Activated T-cell treated with anti-CD3 and anti-CD28 coated beads, Interleukin-2, amount 50 U/mL, for 72 hours (primary cell): ENCODE measurements at places on chromosomes 11 and 22. TPM values are rescaled to one million over a fixed set of nuclear protein-coding genes. Genes with fewer than 3 reads are reported as not detected.

DNA sequence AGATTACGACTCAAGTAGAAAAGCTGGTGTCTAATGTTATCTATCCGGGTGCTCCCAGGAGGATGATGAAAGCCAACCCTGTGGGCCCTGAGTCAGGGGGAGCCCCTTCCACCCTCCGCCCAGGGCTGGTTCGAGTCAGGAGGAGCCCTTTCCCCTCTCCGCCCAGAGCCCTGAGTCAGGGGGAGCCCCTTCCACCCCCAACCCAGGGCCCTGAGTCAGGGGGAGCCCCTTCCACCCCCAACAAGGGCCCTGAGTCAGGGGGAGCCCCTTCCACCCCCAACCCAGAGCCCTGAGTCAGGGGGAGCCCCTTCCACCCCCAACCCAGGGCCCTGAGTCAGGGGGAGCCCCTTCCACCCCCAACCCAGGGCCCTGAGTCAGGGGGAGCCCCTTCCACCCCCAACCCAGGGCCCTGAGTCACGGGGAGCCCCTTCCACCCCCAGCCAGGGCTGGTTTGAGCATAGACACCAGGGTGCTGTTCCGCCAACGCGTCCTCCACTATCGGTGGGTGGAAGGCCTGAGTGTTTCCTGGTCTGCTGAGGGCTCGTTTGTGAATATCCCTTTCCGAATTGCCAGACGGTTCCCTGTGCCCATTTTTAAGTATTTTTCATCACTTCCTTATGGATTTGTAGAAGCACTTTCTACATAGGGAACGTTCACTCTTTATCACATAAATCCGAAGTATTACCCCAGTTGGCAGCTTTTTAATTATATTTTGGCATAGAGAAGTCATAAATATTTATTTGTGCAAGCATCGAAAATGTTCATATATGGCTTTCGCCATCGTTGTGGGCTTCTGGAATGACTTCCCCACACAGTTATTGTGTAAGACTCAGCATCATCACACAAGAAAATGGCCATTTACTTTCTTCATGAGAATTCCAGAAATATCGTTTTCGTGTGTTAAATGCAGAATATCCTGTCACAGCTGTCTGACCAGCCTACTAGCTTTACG, 380.6 kb downstream of the BRD1 start:
- DNase-seq: peak; percentile 33

- peak; percentile 76 for DNase-seq
Observed at GRCh38 chr22:19891317-19892256, 36.9 kb upstream of the GNB1L start.

GRCh38 chr22:26581026-26581425, 8.9 kb downstream of the TPST2 start:
- DNase-seq: no peak

- DNase-seq: no peak
Observed at GRCh38 chr11:769887-770641, 7.2 kb downstream of the GATD1 start.

GLB1L2 gene
- total RNA-seq: 1.1 TPM

APOBEC3H gene
- total RNA-seq: 21.9 TPM

GRCh38 chr11:44305470-44306051, 4.4 kb downstream of the ALX4 start:
- DNase-seq: peak; percentile 59

EMID1 gene
- not detected for total RNA-seq

- DNase-seq: no peak
Observed at GRCh38 chr11:69079661-69080256, 31.0 kb downstream of the TPCN2 start.

GRCh38 chr11:67572747-67573419, 10.7 kb upstream of the GSTP1 start:
- no peak for DNase-seq

KRTAP5-7 gene
- not detected for total RNA-seq

CLCF1 gene
- 0.93 TPM for total RNA-seq

GRCh38 chr11:2726964-2727363, 27.2 kb upstream of the KCNQ1OT1 start:
- DNase-seq: no peak

DNA sequence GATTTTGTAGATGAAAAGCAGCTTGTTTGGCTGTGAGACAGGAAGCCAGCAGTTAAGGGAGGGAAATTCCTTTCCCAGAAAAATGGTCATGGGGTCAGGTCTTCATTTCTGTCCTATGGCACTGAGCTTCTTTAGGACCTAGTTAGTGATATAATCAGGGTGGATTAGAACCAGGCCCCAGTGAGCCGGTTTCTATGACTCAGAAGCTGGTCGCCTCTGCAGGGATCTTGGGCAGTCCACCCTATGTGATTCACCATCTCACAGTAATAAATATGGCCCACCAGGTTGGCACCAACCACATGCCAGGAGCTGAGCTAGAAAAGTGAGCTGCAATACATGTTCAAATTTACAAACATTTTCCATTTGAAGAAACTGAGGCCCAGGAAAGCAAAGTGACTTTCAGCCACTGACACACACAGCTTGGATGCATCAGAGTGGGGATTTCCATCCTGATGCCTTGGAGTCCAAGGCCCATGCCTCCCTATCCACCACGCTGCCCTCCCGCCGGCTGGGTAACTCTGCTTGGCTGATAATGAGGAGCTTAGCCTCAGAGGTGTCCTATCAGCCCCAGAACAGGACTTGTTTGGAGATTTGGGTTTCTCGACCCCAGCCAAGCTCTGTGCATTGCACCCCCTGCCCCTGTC, 42.0 kb downstream of the CD82 start:
- no peak for DNase-seq

MYBPC3 gene
- not detected for total RNA-seq

HOATZ gene
- not detected for total RNA-seq

DNAJC24 gene
- 20.1 TPM for total RNA-seq

SCGB1A1 gene
- not detected for total RNA-seq

DNA sequence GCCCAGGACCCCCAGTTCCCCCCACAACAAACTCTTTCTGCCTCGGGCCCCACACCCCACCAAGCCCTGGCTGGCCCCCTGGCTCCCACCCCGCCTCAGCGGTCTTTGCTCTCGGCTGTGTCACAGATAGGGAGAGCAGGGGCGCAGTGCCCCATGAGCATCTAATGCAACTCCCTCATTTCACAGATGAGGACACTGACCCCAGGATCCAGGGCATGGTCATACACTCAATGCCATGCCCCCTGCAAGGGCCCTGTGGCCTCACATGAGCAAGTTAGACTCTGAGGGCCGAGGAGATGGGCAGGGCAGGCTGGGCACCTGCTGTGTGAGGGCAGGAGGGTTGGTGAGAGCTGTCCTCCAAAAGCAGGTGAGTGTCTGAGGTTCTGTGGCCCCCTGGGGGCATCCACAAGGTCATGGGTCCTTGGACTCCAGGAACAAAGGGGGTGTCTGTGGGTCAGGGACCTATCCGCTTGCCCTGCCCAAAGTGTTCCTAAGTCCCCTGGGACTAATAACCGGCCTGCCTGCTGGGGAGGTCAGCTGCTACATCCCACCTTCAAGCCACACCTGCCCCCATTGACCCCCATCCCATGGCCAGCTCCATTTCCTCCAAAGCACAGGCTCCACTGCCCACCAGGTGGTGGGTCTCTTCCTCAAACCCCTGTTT, 2.5 kb downstream of the MIF start:
- no peak for DNase-seq

DNA sequence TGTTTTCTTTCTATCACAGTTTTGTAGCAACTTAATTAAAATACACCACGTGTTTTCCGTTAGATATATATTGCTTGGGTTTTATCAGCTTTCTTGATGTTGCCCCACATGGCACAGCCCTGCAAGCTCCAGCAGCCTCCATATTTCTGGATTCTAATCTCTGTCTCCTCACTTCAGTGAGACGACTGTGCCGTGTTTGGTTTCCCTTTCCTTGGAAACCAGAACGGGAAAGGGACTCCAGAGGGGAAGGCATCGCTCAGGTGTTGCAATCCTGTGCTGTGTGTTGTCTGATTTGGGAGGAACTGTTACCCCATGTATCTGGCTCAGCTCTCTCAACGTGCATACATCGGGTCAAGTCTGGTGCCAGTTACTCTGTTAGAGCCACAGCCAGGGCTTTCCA, 464.2 kb upstream of the B3GAT1 start:
- no peak for DNase-seq

DNA sequence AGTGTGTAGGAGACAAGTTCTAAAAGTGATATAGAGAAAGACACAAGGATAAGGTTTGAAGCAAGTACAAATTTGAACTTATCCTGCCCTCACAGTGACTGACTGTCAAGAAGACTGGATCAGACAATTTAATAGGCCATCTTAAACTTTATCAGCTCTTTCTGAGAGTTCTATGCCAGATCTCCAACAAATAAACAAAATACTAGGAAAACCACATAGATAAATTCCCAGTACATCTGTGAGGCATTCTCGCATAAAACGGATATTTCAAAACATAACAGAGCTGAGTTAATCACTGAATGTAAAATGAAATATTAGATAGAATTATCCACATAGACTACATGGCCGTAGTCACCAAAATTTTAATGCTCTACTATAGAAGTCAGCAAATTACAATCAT, 120.9 kb upstream of the LUZP2 start:
- DNase-seq: no peak

DNA sequence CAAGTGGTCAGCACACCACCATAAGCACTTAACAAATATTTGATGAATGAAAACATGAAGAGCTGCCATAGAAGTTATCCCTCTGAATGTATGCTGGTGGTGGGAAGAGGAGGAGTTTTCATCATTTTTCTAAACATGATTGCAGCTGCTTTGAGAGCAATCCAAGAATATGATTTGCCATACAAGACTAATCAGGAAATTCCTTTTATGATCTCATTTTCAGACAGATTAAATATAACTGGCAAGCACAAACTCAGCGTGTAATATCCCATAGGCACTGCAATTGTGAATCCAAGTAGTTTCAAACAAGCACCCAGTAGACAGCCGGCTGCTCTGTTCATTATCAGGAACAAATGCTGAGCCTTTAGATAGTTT, 505.7 kb upstream of the LUZP2 start:
- DNase-seq: no peak

GRCh38 chr22:17807578-17808410, 33.5 kb upstream of the BID start:
- DNase-seq: no peak

EIF3F gene
- total RNA-seq: 287 TPM

SLC5A1 gene
- total RNA-seq: not detected

GRCh38 chr11:21988477-21988876, 204.4 kb upstream of the ANO5 start:
- DNase-seq: no peak

GRCh38 chr11:46418751-46419150, 27.2 kb upstream of the CHRM4 start:
- no peak for DNase-seq

DNA sequence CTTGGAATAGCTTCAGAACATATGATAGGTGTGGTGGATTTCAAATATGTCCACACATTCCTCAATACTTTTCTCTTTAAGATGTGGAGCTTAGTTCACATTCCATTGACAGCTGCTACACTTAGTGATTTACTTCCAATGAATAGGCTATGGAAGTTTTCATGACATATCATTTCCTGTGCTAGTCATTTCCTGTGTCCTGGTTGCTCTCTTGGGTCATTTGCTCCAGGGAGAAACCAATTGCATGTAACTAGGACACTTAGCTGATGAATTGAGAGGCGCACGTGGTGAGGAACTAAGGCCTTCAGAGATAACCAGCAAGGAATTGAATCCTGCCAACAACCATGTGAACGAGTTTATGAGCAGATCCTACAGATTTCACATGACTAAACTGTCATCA, 120.9 kb downstream of the SLC17A6 start:
- DNase-seq: no peak

RIC3 gene
- 17.8 TPM for total RNA-seq

- peak; percentile 36 for DNase-seq
Observed at GRCh38 chr11:35618497-35619115, 346 bp downstream of the FJX1 start.

GRCh38 chr22:43885319-43885671, 6.5 kb downstream of the PNPLA5 start:
- no peak for DNase-seq

B3GAT1 gene
- 0.05 TPM for total RNA-seq

- peak; percentile 90 for DNase-seq
Observed at GRCh38 chr22:41998361-41999261, at the start of gene WBP2NL. TSS of gene WBP2NL (plus strand) at chr22:41998788. CDS start at chr22:41998819, 31 bp downstream.

PLAAT4 gene
- total RNA-seq: 101 TPM

DNA sequence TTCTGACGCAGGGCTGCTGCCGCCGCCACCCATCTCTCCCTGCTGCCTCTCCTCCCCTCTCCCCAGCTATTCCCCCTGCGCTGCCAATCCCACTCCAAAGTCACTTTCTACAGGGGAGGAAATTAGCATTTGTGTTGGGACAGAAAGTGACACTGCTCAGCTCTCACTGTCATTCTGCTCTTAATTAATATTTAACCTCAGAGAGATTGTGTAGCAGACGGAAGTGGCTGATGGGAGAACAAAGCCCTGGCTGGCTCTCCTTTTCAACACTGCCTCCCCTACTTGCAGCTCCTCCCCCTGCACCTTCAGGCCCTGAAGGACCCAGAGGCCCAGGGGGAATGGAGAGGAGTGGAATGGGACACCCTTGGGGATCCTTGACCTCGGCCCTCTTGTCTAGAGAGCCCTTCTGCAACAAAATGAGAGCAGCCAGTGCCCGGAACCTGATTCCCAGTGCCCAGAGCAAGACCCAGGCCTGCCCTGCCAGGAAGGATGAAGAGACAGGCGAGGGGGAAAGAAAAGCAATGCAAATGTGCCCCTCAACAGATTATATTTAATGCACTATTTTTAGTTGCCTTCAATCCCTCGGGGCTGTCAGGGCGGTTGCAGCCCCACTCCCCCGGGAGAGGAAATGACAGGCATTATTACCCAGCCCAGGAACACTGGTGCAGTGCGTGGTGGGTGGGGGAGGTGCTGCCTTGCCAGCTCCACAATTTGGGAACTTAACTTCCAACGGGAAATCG, 14.6 kb upstream of the NRGN start:
- DNase-seq: no peak

CREB3L1 gene
- not detected for total RNA-seq

DNA sequence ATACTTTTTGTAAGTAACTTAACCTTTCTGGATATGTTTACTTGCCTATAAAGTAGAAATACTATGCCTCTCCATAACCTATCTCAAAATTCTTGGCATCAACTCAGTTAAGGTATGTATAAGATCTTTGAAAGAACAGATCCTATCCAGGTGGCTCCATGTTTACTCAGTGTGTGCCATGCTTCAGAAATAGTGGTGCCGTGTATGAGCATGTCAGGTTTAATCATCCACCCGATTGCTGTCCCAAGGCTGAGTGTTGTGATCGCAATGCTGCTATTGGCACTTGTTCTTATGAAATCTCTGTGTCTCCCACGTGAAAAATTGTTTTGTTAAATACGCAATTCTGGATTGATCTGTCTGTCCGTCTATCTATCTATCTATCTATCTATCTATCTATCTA, 85.9 kb upstream of the SNX19 start:
- no peak for DNase-seq

DNA sequence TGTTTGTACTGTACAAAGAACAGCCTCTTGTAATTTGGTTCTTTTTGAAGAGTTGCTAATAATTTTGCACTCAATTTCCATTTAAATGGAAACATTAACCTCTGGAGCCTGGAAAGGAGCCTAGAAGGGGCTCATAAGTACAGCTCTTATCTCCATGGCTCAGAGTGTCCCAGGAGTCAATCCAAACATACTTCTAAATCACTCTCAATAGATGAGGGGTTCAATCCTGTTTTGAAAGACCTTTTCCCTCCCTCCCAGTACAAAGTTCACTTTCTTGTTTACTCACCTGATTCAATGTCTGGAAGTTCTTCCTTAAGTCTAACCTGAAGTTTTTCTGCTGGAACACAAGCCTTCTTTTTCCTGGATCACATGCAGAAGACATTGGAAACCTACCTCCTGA, 273.0 kb upstream of the PLET1 start:
- DNase-seq: no peak

DKK3 gene
- 0.19 TPM for total RNA-seq
